ENCODE measurements at places on chromosomes 7 and 10.

DNA sequence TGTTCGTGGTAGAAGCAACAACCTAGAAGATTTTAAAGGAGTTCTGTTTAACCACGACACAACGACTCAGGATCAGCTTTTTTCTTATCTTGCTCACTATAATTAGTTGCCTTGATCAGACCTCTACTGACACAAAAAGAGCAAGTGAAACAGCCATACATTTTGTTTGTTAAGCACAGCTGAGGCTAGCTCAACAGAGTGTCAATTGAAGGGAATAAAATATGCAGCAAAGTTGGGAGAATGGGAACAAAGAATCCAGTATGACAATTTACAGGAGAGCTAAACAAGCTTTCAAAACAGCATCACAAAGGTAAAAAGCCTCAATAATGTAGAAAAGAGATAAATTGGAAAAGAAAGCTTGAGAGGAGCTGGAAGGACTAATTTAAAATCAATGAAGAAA, 40.5 kb upstream of the HERPUD2 start:
- no peak for DNase-seq

GRCh38 chr7:24283897-24284698, at the start of gene NPY:
TSS of gene NPY (plus strand) at chr7:24284190. CDS start at chr7:24285241, 1,051 bp downstream.
- DNase-seq = no peak

- DNase-seq = no peak
These were observed 20.6 kb downstream of the CLRN3 start for GRCh38 chr10:127872011-127872761.

DNA sequence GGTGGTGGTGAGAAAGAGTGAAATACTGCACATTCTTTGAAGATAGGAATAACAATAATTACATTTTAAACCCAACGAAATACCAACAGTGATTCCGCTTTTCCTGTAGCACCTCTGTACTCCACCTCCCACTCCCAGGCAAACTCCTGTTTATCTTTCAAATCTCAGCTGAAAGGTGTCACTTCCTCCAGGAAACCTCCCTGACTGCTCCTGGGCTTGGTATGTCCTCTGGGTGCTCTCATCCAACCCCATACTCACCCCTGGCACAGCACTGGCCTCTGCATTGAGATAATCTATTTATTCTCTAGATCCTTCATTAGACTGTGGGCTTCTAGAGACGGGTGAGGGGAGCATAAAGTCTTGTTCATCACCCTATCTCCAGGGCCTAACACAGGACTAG, 148.0 kb downstream of the MYOF start:
- no peak for DNase-seq

DNA sequence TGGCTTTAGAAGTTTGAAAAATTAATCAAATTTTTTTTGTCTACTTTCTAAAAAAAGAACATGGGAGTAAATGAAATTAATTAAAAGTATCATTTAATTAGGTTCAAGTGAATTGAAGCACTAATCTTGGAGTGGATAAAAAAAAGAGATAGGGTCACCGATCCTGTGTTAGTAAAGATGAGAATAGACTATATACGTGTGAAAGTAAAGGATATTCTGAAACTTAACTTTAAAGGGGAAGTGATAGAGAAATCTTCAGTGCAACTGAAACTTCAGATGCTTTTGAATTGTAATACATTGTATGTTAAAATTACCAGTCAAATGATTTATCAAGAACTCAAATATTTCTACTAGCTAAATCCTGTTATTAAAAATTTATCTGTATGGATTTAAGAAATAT, 4.8 kb downstream of the NHLRC2 start:
- DNase-seq = no peak

DNA sequence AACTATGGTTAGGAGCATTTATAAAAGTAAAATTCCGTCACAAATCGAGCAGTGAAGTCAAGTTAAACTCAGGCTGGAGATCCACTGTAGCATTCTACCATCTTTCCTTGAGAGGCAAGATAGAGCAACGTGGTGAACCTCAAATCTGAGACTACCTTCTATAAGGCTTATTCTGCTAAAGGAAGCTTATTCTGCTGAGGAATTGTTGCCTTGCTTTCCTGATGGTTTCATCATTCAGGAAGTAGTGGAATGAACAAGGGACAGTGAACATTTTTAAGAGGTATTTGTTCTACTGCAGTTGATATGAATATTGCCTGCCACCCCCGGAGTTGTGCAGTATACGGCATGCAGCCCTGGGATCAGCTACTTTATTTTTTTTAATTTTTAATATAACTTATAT, 170.8 kb downstream of the VPS50 start:
- no peak for DNase-seq

GRCh38 chr10:15719899-15720634, at the start of gene ITGA8:
TSS of gene ITGA8 (minus strand) at chr10:15719922. CDS start at chr10:15719771, 151 bp downstream.
- no peak for DNase-seq

- DNase-seq = no peak
These were observed 225.2 kb downstream of the MAD1L1 start for GRCh38 chr7:2007551-2007950.

GRCh38 chr10:126224967-126225671, 163.2 kb downstream of the ADAM12 start:
- DNase-seq = no peak

DNA sequence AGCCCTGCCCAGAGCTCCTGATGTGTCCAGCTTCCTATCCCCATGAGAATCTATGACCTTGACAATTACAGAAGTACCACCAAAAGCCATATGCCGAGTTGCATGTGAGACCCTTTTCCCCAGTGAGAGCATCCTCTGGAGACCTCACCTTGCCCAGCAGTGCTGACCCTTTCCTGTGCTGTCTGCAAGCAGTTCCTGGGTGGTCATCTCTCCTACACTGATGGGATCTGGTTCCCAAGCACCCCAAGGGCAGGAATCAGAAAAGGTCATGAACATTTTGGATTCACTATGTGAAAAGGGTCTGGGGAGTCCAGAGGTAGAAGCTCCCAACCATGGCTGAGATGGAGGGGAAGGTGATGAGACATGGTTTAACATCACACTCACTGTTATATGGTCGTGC, 18.2 kb downstream of the SFTPD start:
- no peak for DNase-seq

DNA sequence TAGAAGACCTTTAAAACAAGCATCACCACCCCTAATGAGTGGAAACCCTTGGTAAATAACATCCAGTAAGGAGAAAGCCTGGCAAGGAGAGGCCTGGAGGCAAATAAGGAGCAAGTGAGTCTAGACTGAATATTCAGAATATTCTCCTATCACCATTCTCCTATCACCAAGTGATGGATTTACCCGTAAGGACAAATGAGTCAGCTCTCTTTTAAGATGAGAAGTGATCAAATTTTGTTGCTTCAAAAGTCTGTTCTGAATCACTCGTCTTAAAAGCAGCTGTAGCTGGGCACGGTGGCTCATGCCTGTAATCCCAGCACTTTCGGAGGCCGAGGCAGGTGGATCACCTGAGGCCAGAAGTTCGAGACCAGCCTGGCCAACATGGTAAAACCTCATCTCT, 28.4 kb downstream of the KIAA1549 start:
- DNase-seq = no peak

- DNase-seq = no peak
These were observed 93.6 kb upstream of the COL1A2 start for GRCh38 chr7:94301024-94301586.

- no peak for DNase-seq
These were observed 185.7 kb upstream of the AUTS2 start for GRCh38 chr7:69412331-69413146.

- no peak for DNase-seq
These were observed 108.5 kb upstream of the SFMBT2 start for GRCh38 chr10:7519351-7519750.

DNA sequence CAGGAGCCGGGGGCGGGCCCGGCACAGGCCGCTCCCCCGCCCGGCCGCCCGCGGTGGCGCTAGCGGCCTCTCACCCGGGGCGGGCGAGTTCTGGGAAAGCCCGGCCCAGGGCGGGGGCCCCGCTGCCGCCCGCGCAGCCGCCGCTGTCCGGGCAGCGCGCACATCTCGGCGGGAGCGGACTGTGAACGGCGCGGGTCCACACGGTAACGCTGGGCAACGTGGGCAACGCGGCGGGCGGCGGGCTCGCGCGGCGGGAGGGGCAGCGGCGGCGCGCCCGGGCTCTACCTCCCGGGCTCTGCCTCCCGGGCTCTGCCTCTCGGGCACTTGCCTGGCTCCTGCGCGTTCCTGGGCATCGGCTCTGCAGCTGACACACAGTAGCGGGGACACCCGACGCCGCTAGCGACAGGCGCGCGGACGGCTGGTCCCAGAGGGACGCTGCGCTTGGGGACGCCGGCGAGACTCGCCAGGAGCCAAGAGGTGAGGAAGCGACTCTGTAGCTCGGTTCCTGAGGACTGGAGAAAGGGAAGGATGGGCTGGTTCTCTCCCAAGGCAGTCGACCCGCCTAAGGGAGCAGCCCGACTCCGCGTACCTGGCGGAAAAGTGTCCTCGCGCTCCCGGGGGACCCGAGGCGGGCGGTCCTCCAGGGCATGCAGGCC, at the start of gene PLCE1:
PLCE1 (plus strand) TSS at position 150 of the 656 bp plus-strand sequence. CDS start 37,116 bp downstream, outside the sequence.
- DNase-seq = no peak

DNA sequence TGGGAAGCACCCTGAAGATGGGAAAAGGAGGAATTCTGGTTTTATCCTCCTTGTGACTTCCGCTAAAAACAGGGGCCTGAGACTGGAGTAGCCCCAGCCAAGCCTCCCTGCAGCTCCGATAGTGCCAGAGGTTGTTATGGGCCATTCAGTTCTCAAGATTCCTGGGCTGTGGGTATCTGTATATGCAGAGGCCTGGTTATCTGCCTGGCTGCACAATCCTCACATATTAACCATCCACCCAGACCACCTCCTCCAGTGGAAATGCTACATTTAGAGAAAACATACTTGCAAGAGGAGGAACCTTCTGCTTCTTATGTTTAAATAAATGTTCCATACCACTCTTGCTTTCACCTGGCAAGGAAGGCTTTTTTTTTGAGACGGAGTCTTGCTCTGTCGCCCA, 34.6 kb downstream of the ARL3 start:
- DNase-seq = no peak

GRCh38 chr7:11458736-11459483, 373.1 kb downstream of the THSD7A start:
- DNase-seq = no peak

DNA sequence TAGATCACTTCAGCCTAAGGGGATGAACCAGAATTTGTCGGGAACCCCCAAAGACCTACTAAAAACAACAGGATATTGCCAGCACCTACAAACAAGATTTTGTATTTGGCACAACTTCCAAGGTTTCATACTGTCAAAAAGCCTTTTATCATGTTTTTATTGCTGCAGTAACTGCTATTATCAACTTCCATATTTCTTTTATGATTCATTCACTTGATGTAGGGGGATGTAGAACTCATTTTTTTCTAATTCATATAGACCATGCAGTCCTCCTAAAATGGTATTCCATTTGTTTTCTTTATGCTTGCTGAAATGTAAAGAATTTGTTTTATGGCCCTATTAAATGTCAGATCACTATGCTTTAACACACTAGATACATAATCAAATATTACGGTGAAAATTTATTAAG, 30.0 kb upstream of the WNT16 start:
- no peak for DNase-seq

- DNase-seq = no peak
These were observed 142.2 kb downstream of the EMX2 start for GRCh38 chr10:117684672-117685211.

DNA sequence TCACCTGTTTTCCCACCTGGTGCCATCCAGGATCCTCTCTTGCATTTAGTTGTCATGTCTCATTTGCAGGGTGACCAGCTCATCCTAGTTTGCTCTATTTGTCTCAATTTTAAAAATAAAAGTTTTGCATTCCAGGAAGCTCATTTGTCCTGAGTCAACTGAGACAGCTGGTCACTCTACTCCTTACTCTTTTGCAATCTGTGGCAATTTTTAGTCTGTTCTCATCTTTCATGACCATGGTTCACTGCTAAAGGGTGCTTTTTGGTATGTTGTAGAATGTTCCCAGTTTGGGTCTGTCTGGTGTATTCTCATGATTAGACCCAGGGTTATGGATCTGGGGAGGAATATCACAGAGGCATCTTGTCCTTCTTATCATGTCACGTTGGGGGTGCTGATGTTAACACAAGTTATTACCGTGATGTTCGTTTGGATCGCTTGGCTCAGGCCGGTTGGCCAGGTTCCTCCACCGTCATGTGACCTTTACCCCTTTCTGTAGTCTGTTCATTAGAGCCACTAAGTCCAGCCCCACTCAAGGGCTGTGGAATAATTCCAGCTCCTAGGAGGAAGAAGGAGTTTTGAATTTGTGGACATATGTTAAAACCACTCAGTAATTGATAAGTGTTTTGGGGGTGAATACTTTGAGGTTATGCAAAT, 103.3 kb upstream of the IGFBP3 start:
- DNase-seq = no peak

GRCh38 chr7:133165529-133165928, 83.6 kb upstream of the CHCHD3 start:
- DNase-seq = no peak

- no peak for DNase-seq
These were observed 5.1 kb upstream of the HIPK2 start for GRCh38 chr7:139782932-139783331.

- DNase-seq = no peak
These were observed 26.8 kb downstream of the PDIA4 start for GRCh38 chr7:149001427-149002068.

DNA sequence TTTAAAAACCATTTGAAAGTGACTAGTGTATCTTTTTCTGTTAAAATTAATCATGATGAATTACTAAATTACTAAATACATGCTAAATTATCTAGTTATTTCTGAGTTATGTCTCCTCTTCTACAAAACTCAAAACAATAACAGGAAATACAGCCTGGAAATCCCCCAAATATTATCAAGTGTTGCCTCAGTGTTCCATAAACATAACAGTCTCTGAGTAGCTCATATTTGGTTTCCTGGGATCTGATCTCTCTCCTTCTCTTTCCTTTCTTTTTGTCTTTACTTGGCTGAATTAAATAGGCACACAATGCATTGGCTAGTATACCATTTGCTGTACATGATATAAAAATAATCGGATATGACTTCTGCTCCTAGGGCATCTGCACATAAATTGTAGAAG, 277.6 kb upstream of the IGFBP3 start:
- DNase-seq = no peak

GRCh38 chr10:24721229-24722106, 2.2 kb downstream of the ARHGAP21 start:
- no peak for DNase-seq

All from CD4-positive, alpha-beta T cell treated with Interleukin-4 for 4 hours (primary cell).